Stimulated activated CD8-positive, alpha-beta memory T cell treated with anti-CD3 and anti-CD28 coated beads, Interleukin-2, amount 100 ng/mL, for 1 hour (primary cell): ENCODE measurements at places on chromosomes 6 and 20.

GRCh38 chr20:32480371-32481241 lies 104.5 kb downstream of the NOL4L start:
- DNase-seq: no peak

DNA sequence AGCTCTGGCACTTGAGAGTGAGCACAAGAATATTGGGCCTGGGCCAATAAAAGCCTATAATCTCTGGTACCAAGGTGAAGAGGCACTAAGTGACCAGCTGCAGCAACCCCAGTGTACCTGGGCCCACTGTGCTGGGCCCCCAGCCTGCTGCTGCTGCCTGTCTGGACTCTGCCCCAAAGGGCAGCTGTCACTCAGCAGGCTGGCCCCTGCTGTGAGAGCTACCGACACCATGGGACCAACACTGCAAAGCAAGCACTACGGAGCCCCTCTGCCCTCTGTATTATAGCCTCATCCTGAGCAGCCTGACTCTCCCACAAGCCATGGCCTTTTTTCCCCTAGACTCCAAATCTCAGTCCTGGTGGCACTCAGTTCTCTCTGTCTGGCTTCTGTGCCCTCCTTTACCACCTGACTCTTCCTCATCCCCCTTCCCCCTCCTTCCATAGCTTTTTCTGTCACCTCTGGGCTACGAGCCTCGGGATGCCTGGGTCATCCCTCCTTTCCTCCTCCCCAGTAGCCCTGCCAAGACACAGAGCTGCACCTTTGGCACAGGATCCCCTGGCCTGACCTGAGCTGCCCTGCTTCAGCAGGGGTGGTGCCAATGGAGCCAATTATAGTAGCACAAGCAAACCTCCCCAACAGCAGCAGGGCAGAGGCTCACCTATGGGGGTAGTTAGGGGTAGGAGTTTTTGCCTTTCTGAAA lies 14.2 kb downstream of the RRP36 start:
- no peak for DNase-seq

- DNase-seq: no peak
Measured at GRCh38 chr6:50520326-50521266, 192.7 kb upstream of the TFAP2D start.

GRCh38 chr20:21534886-21535285 lies 21.0 kb upstream of the NKX2-2 start:
- DNase-seq: no peak

DNA sequence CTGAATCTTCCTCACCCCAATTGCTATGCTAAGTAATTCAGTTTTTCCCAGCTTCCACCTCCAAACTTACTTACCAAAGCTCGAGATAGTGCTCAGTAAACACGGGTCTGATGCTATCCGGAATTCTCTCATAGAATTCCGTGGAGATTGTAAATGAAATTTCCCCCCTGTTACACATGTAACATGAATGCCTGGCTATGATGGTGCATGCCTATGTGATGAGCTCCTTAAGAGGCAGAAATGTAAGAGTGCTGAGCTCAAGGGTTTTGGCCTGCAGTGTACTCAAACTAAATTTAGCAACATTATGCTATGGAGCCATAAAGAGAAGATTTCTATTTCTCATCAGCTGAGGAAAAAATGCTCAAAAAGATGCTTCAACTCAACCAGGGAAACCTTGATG lies 133.4 kb upstream of the FUT9 start:
- DNase-seq: no peak

DNA sequence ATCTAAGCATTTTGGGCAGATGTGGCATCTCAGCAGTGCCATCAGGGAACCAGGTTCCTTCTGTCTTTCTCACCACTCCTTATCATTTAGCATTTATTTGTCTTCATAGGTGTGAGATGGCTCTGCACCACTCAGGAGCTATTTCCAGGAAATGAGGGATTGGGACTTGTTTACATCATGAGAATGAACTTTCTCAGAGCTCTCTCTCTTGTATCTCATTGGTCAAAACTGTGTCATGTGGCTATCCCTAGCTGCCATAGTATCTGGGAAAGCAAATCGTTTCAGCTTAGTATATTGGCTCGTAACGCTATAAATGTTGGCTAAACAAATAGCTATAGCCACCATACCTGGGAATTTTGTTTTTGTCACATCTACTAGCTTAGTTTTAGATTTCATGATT lies 23.8 kb downstream of the PLCB4 start:
- no peak for DNase-seq

GRCh38 chr6:16327777-16328325 lies 89.5 kb downstream of the GMPR start:
- no peak for DNase-seq

GRCh38 chr6:48775157-48775556 lies 664.2 kb upstream of the PTCHD4 start:
- no peak for DNase-seq

GRCh38 chr6:164086076-164086887 lies 671.8 kb downstream of the QKI start:
- DNase-seq: no peak

DNA sequence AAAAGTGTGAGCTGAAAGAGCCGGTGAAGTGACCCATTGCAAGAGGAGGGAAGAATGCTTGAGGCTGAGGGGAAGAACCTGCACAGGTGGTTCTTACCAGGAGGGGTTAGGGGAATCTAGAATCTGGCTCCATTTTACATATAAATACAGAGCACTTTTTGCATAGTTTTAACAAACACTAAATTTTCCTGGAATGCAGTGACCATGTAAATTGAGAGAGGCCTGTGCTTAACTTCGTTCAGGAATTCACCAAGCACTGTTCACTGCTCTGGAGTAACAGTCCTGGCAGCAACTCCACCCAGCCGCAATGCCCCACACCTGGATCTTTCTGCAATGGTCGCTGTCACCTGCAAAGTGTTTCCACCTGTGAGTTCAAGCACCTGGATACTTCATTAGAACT lies 13.2 kb upstream of the RIPOR3 start:
- no peak for DNase-seq

- no peak for DNase-seq
Measured at GRCh38 chr20:39010496-39010895, 48.4 kb downstream of the DHX35 start.

DNA sequence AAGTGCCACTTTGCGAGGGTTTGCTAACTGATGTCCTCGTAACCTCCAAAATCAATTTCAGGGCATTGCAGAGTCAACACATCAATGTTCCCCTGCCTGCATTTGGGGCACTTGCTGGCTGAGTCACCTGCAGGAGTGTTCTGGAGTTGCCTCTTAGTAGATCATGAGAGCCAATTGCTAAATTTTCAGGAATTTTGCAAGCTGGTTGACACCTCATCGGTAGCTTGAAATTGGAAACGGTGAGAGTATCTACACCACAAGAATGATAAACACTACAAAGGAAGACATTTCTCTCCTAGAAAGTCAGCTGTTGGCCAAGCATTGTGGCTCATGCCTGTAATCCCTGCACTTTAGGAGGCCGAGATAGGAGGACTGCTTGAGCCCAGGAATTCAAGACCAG lies 10.8 kb upstream of the BFSP1 start:
- DNase-seq: no peak

DNA sequence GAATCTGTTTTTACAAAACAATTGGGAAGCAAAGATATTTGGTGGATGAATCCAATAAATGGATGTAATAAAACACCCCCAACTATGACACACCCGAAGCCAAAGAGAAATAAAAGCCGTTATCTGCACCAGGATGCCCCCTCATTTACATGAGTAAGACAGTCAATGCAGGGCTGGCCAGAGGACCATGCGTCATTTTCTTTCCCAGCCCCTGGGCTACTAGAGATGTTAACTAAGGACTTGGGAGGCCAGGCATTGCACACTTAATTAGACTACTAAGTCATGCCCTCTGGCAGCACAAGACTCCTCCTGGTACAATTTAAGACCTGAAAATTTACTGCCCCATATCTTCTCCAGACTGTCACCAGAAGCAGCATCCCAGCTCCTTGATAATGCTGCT lies 3.2 kb downstream of the LEMD2 start:
- DNase-seq: no peak

DNA sequence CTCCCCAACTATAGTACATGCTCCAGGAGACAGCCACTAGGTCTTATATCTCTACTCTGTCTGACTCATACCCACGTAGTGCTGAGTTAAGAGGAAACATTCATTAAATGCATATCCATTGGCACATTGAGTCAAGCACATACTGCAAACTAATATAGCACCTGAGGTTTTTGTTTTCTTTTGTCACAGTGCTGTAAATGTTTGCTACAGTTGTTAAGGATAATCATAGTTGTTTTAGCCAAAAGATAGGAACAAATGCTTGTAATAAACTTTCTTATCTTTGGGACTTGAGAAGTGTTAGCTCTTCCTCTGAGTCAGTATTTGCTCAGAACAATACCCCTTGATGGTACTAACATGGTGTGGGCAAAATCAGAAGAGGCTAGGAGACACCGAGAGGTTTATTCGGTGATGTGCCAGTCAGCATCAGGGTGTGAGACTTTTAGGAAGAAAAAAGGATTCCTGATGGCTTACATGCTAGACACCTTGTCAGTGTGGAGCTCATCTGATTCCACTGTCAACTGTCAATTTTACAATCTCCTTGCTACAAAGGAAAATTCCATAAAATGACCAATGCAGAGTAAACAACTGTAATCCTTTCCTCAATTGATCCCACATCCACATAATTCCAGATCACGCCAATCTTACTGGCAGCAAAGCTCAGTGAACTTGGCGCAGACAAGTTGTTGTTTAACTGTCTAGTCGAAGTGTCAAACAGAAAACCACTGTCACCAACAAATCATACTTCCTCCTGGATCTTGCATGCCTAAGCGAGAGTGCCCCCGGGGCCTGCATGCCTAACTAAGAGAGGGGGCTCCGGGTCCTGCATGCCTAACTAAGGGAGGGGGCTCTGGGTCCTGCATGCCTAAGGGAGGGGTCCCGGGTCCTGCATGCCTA lies 36.1 kb downstream of the ELOVL2 start:
- DNase-seq: no peak

GRCh38 chr20:22430154-22430745 lies 154.1 kb downstream of the FOXA2 start:
- DNase-seq: no peak

DNA sequence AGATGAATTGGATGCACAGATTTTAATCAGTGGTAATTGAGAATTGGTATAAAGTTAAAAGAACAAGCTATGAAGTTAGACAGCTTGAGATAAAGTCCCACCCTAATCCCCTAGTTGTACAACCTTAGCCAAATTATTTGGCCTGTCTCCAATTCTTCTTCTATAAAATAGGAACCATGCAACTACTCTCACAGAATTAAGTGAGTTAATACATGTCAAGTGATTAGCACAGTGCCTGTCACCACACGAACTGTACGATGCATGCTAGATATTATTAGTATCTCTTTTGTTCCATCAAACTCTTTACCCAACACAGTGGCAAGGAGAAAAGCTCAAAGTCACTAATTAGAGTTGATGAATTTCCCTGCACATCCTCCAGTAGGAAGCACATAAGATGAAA lies 44.7 kb downstream of the MBOAT1 start:
- DNase-seq: no peak

GRCh38 chr6:112443179-112444065 lies 96.3 kb downstream of the RFPL4B start:
- no peak for DNase-seq

- no peak for DNase-seq
Measured at GRCh38 chr6:42260972-42261371, 43.3 kb upstream of the MRPS10 start.

DNA sequence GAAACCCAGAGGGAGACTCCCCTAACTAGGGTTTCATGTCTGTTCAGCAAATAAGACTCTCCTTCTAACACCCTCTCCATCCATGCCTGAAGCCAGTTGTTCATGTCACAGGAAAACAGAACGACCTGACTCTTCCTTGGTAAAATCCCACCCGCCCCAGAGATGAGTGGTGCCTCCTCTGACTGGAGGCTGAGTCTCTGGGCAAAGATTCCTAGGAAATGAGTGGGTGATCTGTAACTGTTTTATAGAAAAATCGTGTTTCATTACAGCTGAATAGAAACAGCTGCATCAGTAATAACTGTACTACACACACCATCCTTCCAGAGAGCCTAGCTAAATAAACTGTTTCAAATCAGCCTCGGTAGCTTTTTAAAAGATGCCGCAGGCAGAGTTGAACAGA lies 37.4 kb upstream of the MRPS10 start:
- DNase-seq: no peak

- no peak for DNase-seq
Measured at GRCh38 chr20:4633780-4634179, 87.9 kb upstream of the PRND start.

GRCh38 chr6:131116755-131117360 lies 18.4 kb upstream of the AKAP7 start:
- DNase-seq: no peak

GRCh38 chr6:42124223-42124836 lies 18.1 kb downstream of the C6orf132 start:
- DNase-seq: no peak

DNA sequence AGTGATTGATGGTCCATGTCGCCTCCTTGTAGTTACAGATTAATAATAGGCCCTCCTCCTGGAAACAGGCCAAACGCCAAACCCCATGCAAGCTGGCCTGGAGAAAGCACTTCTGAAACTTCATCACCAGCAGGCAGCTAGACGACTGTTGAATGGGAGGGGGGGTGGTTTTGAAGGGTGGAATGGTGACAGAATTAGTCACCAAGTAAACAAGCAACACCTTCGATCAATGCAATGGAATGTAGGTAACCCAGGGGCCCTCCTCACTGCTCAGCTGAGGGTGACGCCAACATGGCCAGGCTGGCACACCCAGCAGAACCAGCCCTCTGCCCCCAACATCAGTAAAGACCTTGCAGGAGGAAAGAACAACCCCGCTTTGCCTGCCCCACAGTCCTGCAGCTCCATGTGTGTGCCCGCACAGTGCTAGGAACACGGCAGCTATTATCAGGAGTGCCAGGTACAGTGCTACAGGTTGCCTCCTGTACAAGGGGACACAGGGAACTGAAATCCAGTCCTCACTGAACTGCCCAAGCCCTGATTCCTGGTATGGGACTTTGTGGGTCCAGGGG lies 2.7 kb downstream of the BCAS1 start:
- no peak for DNase-seq

GRCh38 chr6:102022803-102023202 lies 629.3 kb downstream of the GRIK2 start:
- no peak for DNase-seq

DNA sequence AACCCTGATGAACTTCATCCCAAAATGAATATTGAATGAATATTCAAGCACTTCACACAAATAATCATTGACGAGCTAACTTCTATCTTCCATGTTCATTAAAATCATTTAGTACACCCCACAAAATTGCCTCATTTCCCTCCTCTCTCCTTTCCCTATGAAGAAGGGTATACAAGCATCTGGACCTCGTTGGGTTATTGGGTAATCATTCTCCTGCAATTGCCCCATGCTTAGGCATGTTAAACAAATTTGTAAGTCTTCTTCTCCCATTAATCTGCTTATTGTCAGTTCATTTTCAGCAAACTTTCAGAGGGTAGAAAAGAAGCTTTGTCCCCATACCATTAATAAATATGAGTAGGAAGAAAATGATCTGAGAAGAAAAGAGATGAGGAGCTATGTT lies 27.6 kb downstream of the PRKN start:
- DNase-seq: no peak

- DNase-seq: peak; percentile 61
Measured at GRCh38 chr20:32535953-32536823, 48.9 kb downstream of the NOL4L start.

GRCh38 chr6:150865043-150865405 lies 478 bp upstream of the MTHFD1L start:
- DNase-seq: no peak

- DNase-seq: no peak
Measured at GRCh38 chr20:14337400-14338171, at the start of gene FLRT3. Gene FLRT3 (minus strand): TSS chr20:14337612. CDS start chr20:14327506, 10,106 bp downstream.

- no peak for DNase-seq
Measured at GRCh38 chr6:5782783-5783547, 223.8 kb downstream of the NRN1 start.
